ENCODE measurements at places on chromosomes 1 and 21. TPM values are rescaled to one million over a fixed set of nuclear protein-coding genes. Genes with fewer than 3 reads are reported as not detected.

SLC44A3 gene
- 3.3 TPM for total RNA-seq

ANGPTL3 gene
- total RNA-seq: not detected

LRRC7 gene
- 1.3 TPM for total RNA-seq

NBPF20 gene
- total RNA-seq: 4.4 TPM

TDRD10 gene
- total RNA-seq: 16.5 TPM

RABGGTB gene
- total RNA-seq: 77.3 TPM
